ENCODE measurements at places on chromosomes 7 and 10. TPM values are rescaled to one million over a fixed set of nuclear protein-coding genes. Genes with fewer than 3 reads are reported as not detected.

Gene ICA1
- 31.1 TPM for total RNA-seq

- H3K4me3 ChIP-seq, result no peak overlapping the region
- no peaks in the 10 kb centered on the region for H3K4me1 ChIP-seq
- H3K36me3 ChIP-seq, result no peaks in the 10 kb centered on the region
Measured at GRCh38 chr7:22082553-22082885, 136.8 kb upstream of the CDCA7L start.

- H3K36me3 ChIP-seq, result no peaks in the 10 kb centered on the region
- H3K27ac ChIP-seq, result no peak overlapping the region
- DNase-seq, result peak; percentile 60
- no peaks in the 10 kb centered on the region for H3K4me1 ChIP-seq
- H3K27me3 ChIP-seq, result no peaks in the 10 kb centered on the region
Measured at GRCh38 chr10:23610626-23611307, 171.9 kb downstream of the OTUD1 start.

DNA sequence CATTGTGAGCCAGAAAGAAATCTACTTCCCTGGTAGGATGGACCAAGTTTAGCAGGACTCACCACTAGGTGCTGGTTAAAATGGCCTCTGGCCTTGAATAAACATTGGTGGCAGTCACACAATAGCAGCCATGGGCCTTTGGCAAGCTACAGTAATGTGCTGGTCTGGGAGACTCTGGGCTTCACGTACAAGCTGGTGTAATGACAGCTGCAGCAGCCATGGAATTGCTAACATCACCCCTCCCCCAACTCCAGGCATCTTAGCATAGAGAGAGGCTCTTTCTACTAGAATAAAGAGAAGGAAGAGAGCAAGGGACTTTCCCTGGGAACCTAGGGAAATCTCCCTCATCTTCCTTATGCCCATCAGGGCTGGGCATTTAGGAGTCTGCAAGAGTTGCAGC lies 205.1 kb upstream of the SEMA3A start:
- no peaks in the 10 kb centered on the region for H3K4me1 ChIP-seq
- no peaks in the 10 kb centered on the region for H3K27me3 ChIP-seq
- no peak overlapping the region for H3K27ac ChIP-seq
- H3K4me3 ChIP-seq, result no peak overlapping the region
- H3K36me3 ChIP-seq, result no peaks in the 10 kb centered on the region
- no peak for DNase-seq

DNA sequence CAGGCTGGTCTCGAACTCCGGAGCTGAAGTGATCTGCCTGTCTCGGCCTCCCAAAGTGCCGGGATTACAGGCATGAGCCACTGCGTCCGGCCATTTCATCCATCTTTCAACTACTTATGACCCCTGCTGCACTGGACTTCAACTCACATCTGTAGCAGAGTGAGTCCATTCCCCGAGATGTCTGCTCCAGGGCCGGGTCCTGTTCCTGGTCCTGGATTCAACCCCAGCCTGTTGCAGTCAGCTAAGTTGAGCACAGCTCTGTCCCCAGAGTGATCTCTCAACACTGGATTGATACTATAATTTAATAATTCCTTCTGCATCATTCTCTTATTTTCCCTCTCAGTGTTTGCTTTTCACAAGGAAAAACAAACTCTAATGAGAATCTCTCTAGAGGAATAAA lies 25.8 kb downstream of the PRTFDC1 start:
- DNase-seq, result no peak
- no peak overlapping the region for H3K27ac ChIP-seq
- H3K4me3 ChIP-seq, result no peak overlapping the region
- no peaks in the 10 kb centered on the region for H3K36me3 ChIP-seq

DNA sequence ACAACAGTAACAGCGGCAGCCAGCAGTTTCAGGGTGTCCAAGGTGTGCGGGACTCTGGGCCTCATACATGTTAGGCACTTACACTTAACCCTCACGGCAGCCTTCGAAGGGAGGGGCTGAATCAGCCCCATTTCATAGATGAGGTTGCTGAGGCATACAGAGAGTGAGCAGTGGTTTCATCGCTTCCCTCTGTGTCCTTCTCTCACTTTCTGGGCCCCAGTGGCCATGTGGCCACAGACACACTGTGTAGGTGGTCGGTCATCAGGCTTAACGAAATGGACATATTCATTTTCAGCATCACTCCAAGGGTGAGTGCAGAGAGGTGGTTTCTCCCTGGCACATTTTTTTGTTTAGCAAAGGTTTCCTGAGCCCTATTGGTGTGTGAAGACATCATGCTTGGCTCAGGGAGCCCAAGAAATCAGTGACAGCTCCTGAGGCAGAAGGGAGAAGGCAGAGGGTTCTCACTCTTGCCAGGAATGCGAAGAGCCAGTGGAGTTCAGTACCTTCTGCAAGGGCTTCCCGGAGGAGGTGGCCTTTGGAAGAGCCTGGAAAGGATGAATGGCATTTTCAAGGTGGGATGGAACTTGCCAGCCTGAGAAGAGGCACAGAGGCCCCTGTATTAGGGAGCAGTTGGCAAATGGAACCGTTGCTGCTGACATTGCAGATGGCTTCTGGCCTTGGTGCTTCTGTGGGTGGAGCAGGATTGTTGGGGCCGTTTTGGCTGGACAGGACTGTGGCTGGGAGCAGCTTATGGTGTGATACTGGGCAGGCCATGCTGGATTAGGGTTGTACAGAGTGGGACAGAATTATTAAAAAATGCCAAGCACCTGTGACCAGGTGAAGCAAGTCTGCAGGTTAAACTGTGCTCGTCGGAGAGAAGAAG lies 61.7 kb upstream of the PPIF start:
- no peaks in the 10 kb centered on the region for H3K27me3 ChIP-seq
- no peaks in the 10 kb centered on the region for H3K36me3 ChIP-seq
- H3K4me1 ChIP-seq, result no peaks in the 10 kb centered on the region
- H3K4me3 ChIP-seq, result no peak overlapping the region

Data from aorta (tissue), 5 donors.